ENCODE measurements at places on chromosomes 2 and 18.

DNA sequence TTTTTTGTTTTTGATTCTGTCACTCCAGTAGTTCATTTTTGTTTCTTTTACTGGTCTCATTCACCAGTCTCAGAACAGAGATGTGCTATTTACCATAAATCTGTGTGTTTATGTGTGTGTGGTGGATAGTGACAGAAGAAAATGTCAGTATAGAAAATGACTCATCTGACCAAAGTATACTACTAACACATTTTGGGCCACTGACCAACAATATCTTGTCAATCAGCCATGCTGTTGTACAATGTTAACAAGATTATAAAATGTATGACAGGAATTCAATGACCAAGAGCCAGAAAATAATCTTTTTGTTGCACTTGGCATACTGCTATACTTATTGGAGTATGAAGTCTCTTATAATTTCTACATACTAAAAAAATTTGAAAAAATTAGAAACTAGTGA, 1081.4 kb upstream of the NRXN1 start:
- DNase-seq, result peak; percentile 16

GRCh38 chr18:22314420-22314819, 103.3 kb downstream of the CTAGE1 start:
- DNase-seq, result peak; percentile 93

DNA sequence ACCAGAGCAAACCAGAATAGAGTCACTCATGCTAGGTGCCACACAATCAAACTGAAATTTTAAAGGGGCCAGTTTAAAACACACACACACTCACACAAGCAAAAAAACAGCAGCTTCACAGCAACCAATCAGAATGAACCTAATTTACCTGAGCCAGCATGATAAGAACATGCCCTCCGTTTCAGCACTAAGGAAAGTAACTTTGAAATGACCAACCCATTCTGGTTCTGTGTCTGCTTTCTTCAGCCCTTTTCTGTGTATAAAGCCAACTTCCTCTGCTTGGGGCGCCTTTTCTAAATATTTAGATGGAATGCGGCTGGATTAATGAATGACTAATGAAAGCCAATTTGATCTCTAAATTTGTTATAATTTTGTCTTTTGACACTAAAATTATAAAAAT, 629.1 kb downstream of the ZEB2 start:
- no peak for DNase-seq

- no peak for DNase-seq
These were observed 177.8 kb upstream of the HAAO start for GRCh38 chr2:42970151-42970550.

DNA sequence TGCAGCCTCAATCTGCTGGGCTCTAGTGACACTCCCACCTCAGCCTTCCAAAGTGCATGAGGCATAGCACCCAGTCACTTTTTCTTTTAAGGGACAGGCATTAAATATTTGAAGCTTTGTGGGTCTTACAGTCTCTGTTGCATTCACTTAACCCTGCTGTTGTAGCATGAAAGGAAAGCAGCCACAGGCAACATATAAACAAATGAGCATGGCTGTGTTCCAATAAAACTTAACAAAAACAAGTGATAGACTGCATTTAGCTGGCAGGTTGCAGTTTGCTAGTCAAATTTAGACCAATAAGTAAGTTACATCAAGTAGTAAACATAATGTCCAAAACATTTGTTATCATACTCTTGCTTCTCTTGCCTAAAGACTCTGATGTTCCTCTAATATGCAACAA, 297.3 kb upstream of the MMADHC start:
- DNase-seq, result no peak

GRCh38 chr2:192146069-192147015, 48.4 kb downstream of the TMEFF2 start:
- DNase-seq, result peak; percentile 77

GRCh38 chr2:167134381-167135072, 246.2 kb downstream of the XIRP2 start:
- DNase-seq, result peak; percentile 27

- no peak for DNase-seq
These were observed 368.6 kb upstream of the SPRED2 start for GRCh38 chr2:65800998-65801397.

GRCh38 chr2:8271461-8271860, 410.4 kb upstream of the ID2 start:
- DNase-seq, result no peak

DNA sequence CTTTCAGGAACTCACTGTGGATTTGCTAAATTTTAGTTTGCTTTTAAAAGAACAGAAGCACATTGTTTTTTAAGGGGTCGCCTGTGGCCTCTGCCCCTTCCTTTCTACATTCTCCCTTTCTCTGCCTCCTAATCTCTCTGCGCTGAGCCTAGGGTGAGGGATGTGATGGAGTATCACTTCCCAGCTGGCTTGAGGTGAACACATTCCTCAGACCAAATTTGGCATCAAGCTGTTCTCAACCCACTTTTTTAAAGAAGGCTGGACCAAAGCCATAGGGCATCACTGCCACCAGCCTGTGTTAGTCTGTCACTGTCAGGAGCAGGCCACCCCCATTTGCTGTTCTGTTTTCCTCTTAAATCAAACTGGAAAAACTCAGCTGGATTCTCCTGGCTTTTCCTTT, 27.4 kb downstream of the EIF4E2 start:
- DNase-seq, result no peak

- peak; percentile 69 for DNase-seq
These were observed at the start of gene GCKR for GRCh38 chr2:27496357-27497287. Gene GCKR, plus strand, starts transcription at chr2:27496839. Its CDS starts 66 bp downstream, at chr2:27496905.

- DNase-seq, result no peak
These were observed 59.0 kb upstream of the SPRED2 start for GRCh38 chr2:65491381-65491905.

DNA sequence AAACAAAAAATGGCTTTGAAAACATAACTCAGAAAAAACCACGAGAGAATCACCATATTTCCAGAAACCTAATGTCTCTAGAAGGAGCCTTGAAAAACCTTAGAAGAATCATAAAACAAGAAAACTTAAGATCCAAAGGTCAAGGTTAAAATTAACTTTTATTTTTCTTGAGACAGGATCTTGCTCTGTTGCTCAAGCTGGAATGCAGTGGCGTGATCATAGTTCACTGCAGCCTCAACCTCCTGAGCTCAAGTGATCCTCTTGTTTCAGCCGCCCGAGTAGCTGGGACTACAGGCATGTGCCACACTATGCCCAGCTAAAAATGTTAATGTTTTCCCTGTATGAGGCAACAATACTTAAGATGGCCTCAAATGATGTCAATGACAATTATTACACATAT, 254.2 kb upstream of the SESTD1 start:
- DNase-seq, result no peak

- no peak for DNase-seq
These were observed 418.2 kb upstream of the HNRNPA3 start for GRCh38 chr2:176794392-176794791.

DNA sequence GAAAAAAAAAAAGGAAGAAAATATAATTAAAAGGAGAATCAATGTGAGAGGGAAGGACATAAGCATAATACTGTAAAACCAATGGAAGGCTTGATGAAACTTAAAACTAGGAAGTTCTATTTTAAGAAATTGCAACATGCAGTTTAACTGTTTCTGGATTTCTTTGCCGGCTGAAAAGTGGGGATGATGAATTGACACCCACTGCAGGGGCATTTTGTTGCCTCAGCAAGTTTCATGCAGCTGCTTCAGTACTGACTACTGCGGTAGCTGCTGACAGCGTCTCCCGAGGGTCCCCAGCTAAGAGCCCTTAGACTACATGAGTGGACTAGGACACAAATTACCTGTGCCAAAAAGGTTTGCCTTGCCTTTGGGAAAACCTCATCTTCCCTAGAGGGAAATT, 69.2 kb downstream of the B3GNT2 start:
- DNase-seq, result no peak

DNA sequence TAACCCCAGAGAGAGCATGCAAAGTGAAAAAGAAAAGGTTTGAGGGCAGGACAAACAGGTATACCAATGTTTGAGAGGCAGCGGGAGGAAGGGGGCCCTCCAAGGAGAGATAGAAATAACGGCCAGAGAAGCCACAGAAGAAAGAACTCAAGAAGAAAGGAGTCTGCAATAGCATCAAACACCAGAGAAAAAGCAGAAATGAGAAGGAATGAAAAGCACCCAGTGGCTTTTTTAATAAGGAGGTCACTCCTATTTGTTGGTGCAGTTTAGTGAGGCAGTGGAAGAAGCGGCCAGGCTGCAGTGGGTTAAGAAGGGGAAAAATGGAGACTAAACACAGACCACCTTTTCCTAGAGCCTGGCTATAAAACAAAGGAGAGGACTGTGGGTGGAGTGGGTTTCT, 177.2 kb downstream of the THADA start:
- DNase-seq, result no peak

DNA sequence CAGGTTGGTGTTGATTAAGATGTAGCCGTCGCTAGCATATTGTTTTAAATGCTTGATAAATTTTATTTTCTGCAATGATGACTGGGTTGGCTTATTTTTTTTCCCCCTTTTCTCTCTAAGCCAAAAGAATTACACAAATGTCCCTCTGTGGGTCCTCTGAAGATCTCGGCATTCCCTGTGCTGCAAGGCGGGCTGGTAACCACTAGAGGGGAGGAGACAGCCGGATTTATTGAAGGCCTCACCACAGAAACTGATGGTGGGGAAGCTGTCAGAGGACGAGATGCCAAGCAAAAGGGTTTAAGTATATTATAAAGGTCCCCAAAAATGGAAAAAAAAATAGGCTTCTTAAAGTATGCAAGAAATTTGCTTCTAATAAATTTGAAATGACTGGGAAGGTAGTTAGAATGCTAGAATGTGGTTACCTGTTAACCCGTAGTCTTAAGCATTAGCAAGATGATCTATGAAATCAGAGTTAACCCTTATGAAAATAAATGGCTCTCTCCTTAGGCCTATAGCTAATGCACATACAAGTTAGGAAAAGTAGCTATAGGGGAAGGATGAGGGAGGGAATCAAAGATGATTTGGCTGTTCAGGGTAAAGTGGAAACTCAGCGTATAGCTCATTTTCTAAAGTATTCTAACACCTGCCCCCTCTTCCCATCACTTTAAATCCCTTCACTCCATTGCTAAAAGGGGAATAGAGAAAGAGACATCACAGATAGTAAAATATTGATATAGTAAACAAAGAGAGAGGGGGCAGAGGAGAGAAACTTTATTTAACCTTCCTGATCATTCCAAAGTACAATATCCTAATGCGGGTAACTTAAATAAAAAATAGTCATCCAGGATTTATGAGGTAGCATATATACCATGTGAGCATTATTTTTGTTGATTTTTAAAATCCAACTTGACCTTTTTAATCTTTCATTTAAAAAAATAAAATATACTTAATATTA, 894.5 kb upstream of the POU3F3 start:
- DNase-seq, result peak; percentile 10

GRCh38 chr2:239370876-239371725, 29.7 kb downstream of the HDAC4 start:
- DNase-seq, result no peak

GRCh38 chr2:137009953-137010352, 244.6 kb downstream of the THSD7B start:
- DNase-seq, result no peak

- DNase-seq, result no peak
These were observed 278.2 kb upstream of the EPAS1 start for GRCh38 chr2:46018773-46019591.

DNA sequence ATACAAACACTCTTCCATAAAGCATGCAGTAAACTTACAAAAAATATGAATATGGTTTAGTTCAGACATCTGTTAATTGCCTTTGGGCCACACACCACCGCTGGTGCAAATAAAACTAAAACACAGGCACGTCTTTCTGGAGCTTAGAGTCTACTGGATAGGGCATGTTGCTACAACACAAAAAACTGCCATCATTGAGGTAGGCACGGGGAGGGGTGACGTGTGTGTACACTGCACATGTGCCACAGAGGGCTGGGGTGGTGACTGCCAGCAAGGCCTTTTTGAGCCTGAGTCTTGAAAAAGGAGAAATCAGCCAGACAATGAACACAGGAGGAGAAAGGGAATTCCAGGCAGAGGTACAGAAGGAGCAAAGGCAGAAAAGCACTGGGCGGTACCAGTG, 5.1 kb downstream of the SERPINE2 start:
- no peak for DNase-seq

- DNase-seq, result peak; percentile 44
These were observed 1.8 kb downstream of the CCDC85A start for GRCh38 chr2:56185582-56186046.

DNA sequence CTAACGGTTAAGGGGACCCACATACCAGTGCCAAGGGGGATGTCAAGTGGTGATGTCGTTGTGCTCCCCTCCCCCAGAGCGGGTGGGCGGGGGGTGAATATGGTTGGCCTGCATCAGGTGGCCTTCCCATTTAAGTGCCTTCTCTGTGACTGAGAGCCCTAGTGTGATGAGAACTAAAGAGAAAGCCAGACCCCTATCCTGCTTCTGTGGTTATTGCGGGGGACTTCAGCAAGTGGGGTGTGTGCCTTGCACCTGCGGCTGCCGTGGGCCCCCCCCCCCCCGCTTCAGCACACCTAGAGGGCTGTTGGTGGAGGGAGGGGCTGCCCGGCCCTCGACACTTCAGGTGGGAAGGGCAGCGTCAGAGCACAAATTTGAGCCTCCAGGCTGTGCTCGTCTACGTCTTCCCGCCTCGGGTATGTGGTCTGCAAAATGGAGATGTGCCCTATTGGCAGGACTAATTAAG, 6.1 kb downstream of the CTDSP1 start:
- no peak for DNase-seq

GRCh38 chr18:48058486-48058885, 128.0 kb upstream of the SMAD2 start:
- no peak for DNase-seq

DNA sequence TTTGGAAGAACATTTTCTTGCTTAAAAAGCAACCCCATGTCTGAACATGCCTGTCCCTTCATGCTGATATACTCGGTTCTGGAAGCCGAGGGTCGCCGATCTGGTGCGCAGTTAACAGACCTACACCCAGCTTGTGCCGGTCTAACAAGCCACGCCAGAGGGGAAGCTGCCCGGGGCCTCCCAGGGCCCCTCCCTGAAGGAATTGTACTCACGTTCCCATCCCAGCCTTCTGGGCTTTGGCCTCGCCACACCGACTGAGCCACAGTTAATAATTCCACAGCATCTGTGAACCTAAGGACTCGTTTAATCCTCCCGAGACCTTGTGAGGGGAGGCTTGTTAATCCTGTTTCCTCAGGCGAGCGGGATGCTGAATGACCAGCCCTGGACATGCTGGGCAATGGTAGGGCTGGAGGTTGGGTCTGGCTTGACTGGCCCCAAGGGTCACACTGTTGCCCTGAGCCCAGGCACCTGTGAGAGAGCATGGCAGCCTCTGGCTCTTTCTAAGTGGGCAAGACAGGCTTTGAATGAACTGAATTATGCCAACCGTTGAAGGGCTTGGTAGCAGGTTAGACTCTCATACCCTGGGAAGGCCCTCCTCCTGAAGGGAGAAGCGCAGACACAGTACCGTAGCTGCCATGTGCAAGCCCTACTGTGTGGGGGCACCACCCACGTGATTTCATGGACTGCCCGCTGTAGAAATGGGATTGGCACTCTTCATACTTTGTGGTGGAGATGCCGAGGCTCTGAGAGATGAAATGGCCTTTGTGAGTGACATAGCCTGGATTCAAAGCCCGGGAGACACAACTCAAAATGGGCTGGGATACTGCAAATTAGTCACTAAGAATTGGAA, 27.9 kb upstream of the ODC1 start:
- no peak for DNase-seq

Data from cardiac fibroblast (primary cell).